RWPE1 (cell line): ENCODE measurements at places on chromosomes 7 and 10.

- no peak for DNase-seq
Observed at GRCh38 chr10:95840681-95841080, 67.1 kb upstream of the CC2D2B start.

DNA sequence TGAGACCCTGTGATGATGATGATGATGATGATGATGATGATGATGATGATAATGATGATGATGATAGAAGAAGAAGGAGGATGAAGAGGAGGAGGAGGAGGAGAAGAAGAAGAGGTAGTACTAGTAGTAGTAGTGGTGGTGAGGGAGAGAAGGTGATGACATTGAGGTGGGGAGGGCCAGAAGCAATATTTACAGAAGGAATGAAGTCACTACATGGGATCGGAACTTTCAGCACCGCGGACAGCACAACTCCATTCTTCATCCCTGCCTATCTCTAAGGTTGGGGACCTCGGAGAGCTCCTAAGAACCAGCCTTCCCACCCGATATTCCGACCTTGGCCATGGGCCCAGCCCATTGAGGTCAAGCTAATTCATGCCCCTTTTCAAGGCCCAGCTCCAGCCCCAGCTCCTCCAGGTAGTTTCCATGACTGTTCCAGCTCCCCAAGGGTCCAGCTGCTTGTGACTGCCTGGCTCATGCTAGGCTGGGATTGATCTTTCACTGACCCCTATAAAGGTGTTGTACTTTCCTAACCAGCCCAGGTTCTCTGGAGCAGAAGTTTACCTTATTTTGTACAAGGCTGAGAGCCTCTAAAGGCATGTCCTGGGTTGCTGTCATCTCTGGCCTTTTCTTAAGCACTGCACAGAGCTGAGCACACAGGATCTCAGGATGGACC is 10.3 kb downstream of the CRHR2 start:
- peak; percentile 88 for DNase-seq

GRCh38 chr7:2022021-2022409 is 210.7 kb downstream of the MAD1L1 start:
- no peak for DNase-seq

DNA sequence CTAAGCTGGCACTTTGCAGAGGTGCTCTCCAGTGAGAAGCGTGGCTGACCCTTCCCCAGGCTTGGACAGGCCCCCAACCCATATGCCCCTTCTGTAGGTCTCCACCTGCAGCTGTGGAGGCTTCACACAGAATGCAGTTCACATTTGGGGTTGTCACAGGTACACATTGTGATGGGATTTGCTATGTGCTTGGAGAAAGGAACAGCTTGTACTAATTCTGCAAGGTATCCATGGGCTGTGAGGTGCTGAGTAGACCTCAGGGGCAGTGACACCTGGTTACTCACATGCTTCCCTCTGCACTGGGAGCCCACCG is 188.9 kb downstream of the CXCL12 start:
- DNase-seq = no peak

- DNase-seq = no peak
Observed at GRCh38 chr10:31126593-31126992, 94.9 kb upstream of the ZNF438 start.

GRCh38 chr7:127620406-127621233 is 2.7 kb upstream of the PAX4 start:
- no peak for DNase-seq

DNA sequence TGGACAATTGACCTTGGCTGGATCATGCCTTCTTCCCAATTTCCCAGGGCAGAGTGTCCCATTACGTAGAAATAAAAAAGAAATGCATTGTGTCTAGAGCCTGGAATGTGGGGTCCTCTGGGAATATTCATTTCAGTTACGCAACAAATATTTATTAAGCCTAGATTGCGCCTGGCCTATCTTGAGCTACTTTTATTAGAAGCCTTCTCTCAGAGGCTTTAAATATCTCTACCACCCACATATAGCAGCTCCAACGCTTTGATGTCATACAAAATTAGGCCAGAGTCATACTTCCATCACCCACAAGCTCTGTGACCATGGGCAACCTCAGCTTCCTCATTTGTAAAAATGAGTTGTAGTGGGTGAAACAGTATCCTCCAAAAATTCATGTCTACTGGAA is 24.9 kb upstream of the CARD11 start:
- no peak for DNase-seq
